ENCODE measurements at places on chromosomes 7 and 10. TPM values are rescaled to one million over a fixed set of nuclear protein-coding genes. Genes with fewer than 3 reads are reported as not detected.
A peak's percentile ranks its signal among the peaks of the same experiment; 100 is the strongest.

DNA sequence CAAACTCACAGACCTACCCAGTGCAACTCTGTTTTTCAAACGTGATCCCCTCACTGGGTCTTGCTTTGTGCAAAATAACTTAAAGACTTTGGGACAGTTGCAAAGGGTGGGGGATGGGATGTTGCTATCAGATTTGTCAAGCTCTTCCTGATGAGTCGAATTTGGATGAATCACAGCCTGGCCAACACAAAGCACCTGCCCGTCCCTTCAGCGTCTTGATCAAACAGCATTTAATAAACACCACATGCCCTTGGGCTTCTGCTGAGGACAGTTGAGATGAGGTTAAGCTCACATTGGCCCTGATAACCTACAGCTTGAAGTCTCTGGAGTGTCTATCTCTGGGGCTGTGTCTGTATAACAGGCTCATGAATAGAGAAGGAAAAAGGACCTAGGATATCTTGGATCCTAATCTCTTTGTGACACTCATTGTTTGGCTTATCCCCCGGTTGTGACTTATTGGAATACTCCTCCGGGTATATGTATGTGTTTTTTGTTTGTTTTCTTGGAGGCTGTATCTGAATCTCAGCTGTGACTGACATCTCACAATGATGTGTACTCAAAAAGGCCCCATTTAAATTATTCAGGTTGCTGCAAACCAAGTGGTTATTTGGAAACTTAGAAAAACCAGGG is 132.6 kb upstream of the NAMPT start:
- no peak for DNase-seq

- DNase-seq, result peak; percentile 40
These were observed 11.2 kb upstream of the C10orf71 start for GRCh38 chr10:49287689-49288340.

DNA sequence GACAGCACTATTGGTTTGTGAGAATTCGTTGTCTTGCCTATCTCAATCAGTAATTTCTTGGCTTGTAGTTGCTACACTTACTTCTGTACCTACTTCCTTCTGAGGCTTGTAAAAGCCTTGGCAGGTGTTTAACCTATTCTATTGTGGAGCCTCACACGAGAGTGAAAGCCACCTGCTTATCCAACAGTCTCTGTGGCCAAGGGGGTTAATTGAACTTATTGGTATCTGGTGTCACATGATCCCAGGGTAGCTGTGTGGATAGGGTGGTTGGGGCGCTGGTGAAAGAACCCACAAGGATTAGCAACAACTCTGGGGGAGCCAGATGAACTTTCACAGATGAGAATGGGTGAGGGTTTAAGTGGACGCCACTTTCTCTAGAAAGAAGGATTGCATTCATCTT is 13.9 kb upstream of the ATP6V0E2 start:
- peak; percentile 8 for DNase-seq

GRCh38 chr7:46421441-46422230 is 500.6 kb upstream of the IGFBP3 start:
- no peak for DNase-seq

DNA sequence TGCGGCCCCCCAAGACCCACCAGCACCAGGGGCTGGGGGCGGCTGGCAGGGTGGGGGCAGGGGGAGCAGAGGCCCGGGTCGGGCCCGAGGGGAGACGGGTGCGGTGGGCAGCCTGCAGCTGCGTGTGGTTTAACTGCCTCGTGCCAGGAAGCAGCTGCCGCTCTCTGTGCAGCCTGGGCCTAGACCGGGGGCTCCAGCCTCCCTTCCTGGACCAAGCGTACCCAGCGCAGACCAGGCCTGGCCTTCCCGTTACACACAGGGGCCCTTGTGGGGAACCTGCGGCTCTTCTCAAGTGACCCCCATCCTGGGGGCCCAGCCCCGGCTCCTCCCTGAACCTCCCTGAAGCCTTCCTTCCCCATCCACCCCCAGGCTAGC is 6.6 kb upstream of the INTS1 start:
- DNase-seq, result no peak

DNA sequence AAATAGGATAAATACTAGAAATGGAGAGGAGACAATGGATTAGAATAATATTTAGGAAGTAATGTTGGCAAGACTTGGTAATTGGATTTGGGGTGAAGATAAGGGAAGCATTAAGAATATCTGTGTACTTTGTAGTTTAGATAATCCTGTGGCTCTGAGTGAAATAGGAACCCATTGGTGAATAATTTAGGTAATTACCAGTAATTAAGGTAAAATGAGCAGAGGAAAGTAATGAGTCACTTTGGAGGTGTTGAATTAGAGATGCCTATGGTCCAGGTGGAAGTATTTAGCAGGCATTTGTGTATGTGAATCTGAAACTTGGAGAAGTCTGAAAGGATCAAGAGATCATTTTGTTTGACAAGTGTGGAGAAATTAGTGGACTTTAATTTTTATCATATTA is 5.7 kb downstream of the C1GALT1 start:
- no peak for DNase-seq

Gene ARPC1A
- 98.7 TPM for total RNA-seq

Gene MSMB
- total RNA-seq, result not detected

All from sigmoid colon (tissue), 7 donors.